ENCODE measurements at places on chromosomes 11 and 22. TPM values are rescaled to one million over a fixed set of nuclear protein-coding genes. Genes with fewer than 3 reads are reported as not detected.

IL18 gene
- 9.9 TPM for polyA plus RNA-seq

FOSL1 gene
- polyA plus RNA-seq = not detected

TSPAN32 gene
- polyA plus RNA-seq = 1.9 TPM

GRCh38 chr11:27505781-27506180 is 788 bp downstream of the LIN7C start:
- no peak for DNase-seq

- DNase-seq = no peak
Observed at GRCh38 chr11:1574238-1574932, 2.3 kb upstream of the DUSP8 start.

DNA sequence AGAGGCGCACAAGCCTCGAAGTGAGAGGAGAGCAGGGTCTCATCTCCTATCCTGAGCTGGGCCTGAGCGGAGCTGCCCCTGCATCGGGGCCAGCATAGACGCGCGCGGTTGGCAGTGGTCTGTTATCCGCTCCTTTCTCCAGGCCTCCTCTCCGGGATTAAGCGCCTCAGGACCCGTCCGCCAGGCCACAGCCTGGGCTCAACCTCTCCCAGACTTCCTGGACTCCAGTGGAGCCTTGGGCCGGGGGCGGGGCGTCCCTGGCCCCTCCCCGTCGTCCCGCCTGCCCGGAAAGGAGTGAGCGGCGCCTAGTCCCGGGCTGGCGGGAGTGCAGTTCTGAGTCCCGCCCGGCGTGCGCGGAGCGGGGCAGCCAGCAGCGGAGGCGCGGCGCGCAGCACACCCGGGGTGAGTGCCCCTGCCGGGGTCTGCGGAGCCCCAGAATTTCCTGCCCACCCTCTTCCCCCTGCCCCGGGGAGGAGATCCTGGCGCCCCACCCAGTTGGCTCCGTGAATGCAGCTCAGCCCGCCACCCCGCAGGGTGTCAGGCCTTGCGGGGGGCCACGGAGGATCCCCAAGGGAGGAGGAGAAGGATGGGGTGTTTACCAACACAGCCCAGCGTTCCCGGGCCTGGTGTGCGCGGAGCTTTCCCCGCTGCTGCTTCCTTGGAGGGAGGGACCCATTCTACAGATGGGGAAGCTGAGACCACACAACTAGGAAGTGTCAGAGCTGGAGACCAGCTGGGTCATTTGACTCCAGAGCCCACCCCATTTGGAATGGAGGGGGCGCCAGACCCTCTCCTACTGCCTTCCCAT is at the start of gene TCIRG1:
TCIRG1 (plus strand) TSS at position 308 of the 808 bp plus-strand sequence. CDS start 2,247 bp downstream, outside the sequence.
- DNase-seq = peak; percentile 65

DNA sequence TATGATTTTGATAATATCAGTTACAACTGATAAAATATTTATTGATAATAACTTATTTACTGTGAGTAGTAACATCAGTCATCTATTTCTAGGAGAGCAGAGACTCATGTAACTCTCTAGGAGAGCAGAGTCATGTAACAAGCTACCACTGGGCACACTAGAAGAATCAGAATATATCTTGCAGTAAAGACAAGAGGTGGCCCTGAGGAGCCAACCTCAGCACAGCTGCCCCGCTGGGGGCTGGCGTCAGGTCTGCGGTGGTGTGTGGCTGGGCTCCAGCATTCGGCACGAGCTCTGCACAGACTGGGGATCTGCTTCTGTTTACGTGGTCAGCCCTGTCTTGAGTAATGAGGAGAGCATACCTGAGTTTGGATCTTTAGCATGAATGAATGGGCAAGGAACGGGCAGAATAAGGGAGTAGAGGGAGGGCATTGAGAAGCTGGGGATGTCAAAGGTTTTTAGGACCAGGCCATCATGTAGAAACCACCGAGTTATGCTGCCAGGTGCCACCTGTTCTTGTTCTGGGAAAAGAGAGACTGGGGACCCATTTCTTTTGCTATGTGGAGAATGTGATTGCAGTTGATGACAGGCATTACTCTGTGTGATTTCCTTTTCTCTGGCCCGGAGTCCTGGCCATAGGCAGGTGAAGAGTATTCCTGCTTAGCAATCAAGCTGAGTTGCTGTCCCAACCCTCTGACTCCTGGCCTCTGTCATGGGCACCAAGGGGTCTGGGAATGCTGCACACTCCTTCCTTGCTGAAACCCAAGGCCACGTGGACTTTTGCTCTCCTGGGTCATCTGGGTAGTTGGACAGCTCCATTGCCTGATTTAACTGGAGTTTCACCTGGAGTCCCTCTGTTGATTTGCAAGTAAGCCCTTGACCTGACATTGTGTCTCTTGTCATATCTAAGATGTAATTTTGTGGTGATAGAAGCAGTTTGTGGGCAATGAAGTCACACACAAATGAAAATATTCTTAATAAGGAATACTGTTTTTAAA is 50.9 kb upstream of the HEPHL1 start:
- DNase-seq = no peak

All from left kidney (tissue), 8 donors.